ENCODE measurements at places on chromosomes 12 and 14.

DNA sequence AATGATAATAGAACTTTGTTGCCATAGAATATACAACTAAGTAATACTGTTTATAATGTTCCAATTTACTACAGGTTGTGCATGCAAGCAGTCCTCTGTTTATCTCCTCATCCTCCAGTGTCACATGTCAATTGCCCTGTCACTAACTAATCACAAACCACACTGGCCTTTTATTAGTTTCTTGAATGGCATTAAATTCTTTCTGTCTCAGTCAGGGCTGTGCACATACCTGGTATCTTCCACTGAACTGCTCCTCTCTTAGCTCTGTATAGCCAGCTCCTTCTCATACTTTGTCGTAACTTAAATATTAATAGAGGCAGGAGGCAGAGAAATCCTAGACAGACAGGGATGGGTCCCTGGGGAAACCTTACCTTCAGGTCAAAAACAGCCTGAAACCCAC, 24.0 kb downstream of the GABARAPL1 start:
- no peak for DNase-seq

DNA sequence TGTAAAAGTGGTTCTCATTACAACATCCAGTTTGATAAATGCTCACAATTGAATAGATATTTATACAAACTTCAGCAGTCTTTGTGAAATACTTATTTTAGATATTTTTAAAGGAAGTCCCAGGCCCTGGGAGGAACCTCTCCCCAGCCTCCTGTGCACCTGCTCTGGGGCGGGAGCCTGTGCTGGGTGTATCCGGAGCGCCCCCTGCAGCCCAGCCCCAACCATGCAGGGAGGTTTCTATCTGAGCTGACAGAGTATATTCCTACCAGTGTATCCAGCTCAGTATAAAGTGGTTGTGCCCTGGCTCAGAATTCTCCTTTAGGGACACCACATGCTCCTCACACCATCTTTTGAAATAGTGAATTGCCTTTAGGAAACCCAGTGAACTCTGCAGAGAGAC, 851.8 kb downstream of the TMEM121 start:
- peak; percentile 59 for DNase-seq

DNA sequence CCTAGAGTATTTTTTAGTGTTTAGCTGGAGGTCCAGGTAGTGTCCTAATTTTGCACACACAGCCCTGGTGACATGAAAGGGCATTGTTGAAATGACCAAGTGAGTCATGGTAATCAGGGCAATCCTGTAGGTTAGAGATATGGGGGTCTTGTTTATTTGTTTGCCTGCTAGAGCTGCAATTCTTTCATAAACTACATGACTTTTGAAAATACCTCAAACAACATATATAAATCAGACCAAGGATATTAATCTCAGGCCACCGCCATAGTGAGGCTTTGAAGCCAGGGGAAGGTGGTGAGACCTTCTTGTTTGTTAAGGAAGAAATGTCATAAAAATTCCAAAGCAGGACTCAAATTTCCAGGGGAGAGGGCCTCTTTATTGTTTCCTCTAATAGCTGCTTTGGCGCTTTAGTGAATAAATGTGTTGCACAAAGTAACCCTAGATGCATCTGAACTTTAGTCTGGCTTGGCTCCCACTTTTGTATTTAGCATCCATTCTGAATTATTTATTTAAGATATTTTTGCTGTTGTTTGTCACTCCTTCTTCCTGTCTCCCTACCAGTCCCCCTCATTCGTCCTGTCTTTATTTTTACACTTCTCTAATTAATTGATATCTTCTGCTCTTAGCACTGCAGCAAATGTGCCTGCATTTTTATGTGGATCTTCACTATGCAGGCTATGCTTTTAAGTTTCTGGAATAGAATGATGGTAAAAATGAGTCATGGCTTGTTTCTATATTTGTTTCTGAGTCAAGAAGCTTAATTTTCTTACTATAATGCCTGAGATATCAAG, 430.3 kb downstream of the RAD51B start:
- DNase-seq: no peak

DNA sequence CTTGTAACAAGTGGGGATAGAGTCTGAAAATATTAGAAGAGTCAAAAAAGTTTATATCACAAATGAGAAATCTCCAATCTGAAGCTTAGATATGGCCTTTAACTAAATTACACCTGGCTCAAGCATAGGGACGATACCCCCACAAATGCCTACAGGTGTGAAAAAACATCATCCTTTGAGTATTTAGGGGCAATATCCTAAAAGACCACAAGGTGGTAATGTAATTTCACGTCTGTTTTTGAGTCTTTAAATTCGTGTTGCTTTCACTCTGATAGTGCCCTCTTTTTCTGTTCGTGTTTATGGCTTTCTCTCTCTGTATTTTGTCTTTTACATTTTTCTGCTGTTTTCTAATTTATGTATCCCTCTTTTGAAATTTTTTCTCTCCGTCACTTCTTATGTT, 84.3 kb downstream of the ETNK1 start:
- no peak for DNase-seq

- no peak for DNase-seq
These were observed 1.7 kb upstream of the CLEC4C start for GRCh38 chr12:7748852-7749251.

- peak; percentile 85 for DNase-seq
These were observed 75.0 kb downstream of the TGFB3 start for GRCh38 chr14:75906680-75907280.

Measured in stimulated activated CD8-positive, alpha-beta memory T cell treated with anti-CD3 and anti-CD28 coated beads, Interleukin-4, amount 100 ng/mL, for 48 hours (primary cell).